Stimulated activated CD4-positive, alpha-beta T cell treated with anti-CD3 and anti-CD28 coated beads, Interleukin-1b, Interleukin-23, amount 100 ng/mL, for 24 hours (primary cell): ENCODE measurements at places on chromosomes 6 and 20.

DNA sequence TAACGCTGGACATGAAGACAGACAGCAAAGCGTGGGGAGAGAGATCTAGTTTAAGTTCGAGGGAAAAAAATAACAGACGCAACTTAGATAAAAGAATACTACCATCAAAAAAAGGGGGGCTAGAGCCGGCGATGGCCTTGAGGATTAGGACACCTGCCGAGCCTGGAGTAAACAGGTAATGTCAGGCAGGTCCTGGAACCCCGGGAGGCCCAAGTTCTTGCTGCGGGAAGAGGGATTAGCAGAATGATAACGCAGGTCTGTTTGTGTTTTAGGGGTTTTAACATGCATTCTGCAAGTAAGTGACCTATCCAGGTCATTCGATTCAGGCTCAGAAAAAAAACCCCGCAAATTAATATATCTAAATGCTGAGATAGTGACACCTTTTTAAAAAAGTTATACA lies 754 bp upstream of the TMEM170B start:
- DNase-seq = no peak

GRCh38 chr6:139475646-139476045 lies 101.2 kb upstream of the CITED2 start:
- no peak for DNase-seq

DNA sequence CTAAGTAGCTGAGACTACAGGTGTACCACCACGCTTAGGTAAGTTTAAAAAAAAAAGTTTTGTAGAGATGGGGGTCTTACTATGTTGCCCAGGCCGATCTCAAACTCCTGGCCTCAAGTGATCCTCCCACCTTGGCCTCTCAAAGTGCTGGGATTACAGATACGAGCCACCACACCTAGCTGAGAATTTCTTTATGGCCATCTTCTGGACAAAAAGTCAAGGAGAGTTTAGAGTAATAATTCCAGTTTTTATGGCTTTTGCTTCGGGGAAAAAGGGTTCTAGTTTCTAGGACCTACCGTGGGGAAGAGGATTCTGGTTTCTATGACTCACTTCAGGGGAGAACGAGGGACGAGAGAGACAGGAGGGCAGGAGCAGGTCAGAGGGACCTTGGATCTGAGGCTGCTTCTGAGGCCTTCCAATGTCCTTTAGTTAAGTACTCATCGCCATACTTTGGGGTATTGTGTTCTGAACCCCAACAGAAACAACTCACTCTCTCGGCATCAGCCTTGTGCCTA lies 69.3 kb upstream of the IER3 start:
- no peak for DNase-seq

DNA sequence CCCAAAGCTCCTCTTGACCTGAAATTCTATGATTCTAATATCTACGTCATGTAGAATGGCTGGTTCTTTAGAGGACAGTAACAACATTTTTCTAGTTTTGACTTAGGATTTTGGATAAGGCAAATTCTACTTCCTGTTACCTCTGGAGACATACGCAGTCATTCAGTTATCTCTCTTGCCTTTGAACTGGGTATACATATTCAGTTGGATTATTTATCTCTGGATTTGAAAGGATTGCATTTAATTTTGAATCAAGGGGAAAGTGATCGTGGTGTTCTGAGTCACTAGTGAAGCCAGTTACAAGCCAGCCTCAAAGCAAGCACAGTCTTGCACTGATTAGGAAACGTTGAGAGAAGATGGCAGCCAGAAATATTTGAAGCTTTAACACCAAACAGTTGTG lies 35.3 kb upstream of the BCAS1 start:
- no peak for DNase-seq

DNA sequence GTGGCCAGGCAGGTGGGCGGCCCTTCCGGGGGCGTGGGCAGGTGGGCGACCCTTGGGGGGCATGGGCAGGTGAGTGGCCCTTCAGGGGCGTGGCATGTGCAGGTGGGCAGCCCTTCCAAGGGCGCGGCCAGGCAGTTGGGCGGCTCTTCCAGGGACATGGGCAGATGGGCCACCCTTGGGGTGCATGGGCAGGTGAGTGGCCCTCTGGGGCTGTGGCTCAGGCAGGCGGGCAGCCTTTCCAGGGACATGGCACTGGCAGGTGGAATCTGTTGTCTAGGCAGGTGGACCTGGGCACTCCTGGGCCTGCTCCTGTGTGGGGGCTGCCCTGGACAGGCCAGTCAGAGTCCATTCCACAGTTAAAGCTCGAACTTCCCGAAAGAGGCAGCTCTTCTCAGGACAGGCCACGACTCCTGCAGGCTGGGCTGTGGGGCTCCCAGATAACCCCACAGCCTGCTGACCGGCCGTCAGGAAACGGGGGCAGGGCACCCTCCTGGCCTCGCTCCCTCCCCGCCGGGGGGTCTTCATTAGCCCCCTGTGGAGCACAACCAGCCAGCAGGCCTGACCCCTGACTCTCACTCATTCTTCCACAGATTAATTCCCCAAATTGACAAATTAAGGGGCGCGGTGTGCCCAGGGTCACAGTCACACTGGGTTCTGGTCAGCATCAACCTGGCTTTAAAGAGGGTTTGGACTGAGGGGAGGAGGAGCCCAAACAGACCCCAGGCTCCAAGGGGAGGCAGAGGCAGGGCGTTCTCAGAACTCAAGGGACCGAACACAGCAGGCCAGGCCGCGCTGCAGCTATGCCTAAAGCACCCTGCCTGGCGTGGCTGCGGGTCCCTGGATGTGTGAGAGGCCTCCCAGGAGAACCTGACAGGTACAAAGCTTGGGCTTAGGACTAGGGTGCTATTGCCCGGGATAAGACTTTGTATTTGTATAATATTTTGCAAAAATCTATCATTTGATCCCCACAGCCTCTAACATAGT lies 130.0 kb downstream of the DLL1 start:
- DNase-seq = no peak

GRCh38 chr20:50589548-50590347 lies 79.6 kb downstream of the PTPN1 start:
- DNase-seq = no peak

GRCh38 chr20:61126369-61127195 lies 125.5 kb upstream of the CDH4 start:
- no peak for DNase-seq

- no peak for DNase-seq
Measured at GRCh38 chr6:99836471-99836870, 157.6 kb downstream of the MCHR2 start.

DNA sequence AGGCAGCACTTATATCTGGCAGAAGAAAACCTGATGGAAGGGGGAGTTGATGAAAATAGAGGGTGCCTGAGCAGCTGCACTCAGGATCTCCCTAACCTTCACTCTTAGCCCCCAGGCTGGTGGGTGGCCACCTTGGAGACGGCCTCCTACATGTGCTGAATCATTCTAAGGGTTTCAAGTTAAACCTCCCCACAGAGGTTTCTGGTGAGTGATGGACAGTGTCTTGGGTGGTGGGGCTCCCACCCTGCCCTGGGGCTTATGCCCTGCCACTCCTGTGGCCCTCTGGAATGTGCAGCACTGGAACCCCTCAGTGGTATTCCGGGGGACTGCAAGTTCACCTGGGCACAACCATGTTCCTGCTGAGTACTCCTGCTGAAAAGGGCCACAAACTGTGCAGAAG lies 357.2 kb downstream of the CD83 start:
- no peak for DNase-seq

GRCh38 chr20:63980806-63981728 lies at the start of gene PRPF6:
PRPF6 (plus strand) TSS chr20:63981132; CDS start chr20:63981246, 114 bp downstream.
- DNase-seq = peak; percentile 91

- no peak for DNase-seq
Measured at GRCh38 chr6:125201961-125202729, 48.6 kb downstream of the TPD52L1 start.

GRCh38 chr6:80366714-80367113 lies 260.2 kb downstream of the BCKDHB start:
- no peak for DNase-seq

DNA sequence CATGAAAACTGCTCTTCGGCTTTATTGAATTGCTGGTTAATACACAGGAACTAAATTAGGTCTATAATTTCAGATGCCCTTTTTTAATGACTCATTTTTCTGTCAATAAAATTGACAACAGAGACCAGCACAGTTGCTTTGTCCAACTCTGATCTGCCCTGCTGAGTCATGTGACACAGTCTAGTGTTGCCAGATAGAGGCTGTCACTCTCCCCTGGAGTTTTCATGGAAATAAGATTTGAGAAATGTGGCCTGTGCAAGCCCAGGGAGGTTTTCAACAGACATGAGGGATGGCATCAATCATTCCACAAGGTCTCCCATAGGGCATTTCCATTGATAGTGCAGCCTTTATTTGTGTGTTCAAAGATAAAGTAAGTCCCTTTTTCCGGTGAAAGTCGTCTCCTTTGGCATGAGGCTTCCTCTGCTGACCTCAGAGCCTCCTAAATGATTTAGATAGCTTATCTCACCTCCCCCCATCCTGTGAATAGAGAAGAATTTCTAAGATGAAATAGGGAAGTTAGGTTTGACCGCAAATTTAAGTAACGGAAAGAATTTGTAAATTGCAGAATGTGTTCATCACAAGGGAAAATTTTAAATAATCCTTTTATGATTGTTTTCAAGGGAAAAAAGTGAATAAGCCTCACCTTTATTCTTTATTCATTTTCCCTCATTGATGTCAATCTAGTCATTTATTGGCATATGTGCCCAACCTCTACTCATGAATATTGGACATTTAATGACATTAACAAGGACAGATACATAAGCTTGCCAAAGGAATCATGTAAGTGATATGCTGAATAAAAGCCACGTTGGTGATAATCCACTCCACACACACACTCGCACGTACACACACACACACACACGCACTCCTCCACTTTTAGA lies 277.7 kb downstream of the ADGB start:
- no peak for DNase-seq

DNA sequence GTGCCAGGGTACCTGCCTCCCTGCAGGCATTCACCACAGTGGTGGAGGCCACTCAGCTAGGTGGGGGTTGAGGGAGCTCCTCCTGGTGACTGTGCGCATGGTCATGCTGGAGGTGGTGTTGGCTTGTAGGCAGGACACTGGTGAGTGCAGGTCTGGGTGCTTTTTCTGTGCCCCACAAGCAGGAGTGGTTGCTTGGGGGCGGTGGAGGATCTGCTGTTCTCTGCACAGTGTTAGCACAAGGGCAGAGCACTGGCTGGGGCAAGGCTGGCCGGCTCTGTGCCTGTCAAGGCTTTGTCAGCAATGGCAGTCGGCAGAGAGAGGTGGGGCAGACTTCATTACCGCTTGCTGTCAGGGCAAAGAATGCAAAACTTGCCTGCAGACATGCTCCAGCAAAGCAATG lies 632.1 kb upstream of the ID4 start:
- no peak for DNase-seq

GRCh38 chr20:48098866-48099265 lies 313.6 kb upstream of the SULF2 start:
- no peak for DNase-seq

- no peak for DNase-seq
Measured at GRCh38 chr6:21971541-21971940, 325.3 kb downstream of the PRL start.

DNA sequence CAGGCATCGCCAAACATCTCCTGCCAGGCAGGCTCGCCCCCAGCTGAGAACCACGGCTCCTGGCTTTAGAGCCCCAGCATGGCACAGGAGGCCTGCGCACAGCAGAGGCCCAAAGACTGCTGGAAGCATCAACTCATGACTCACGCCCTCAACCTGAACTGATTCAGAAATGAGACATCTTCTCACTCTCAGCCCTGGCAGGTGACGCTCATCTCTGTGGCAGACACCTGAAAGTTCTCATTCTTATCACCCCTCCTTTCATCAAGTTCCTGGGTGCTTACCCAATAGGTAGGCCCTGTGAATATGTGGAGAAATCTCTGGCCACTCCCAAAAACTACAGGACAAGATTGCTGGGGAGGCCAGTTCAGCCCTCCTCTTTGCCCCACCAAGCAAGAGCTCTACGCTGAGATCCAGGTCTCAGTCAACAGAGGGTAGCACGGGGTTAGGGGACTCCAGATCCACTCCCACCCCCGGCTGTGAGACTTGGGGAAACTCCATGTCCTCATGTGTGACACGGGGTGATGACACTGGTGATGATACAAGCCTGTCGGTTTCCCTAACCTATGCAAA lies 11.3 kb downstream of the NFATC2 start:
- peak; percentile 45 for DNase-seq

- DNase-seq = no peak
Measured at GRCh38 chr6:38806271-38806670, 91.2 kb downstream of the DNAH8 start.

- DNase-seq = no peak
Measured at GRCh38 chr6:35428421-35429149, 23.6 kb upstream of the FANCE start.

- DNase-seq = no peak
Measured at GRCh38 chr6:57342148-57342669, 24.8 kb downstream of the PRIM2 start.

- DNase-seq = no peak
Measured at GRCh38 chr6:144617191-144617590, 332.1 kb downstream of the UTRN start.

GRCh38 chr6:53768636-53769035 lies 26.2 kb upstream of the LRRC1 start:
- DNase-seq = no peak

DNA sequence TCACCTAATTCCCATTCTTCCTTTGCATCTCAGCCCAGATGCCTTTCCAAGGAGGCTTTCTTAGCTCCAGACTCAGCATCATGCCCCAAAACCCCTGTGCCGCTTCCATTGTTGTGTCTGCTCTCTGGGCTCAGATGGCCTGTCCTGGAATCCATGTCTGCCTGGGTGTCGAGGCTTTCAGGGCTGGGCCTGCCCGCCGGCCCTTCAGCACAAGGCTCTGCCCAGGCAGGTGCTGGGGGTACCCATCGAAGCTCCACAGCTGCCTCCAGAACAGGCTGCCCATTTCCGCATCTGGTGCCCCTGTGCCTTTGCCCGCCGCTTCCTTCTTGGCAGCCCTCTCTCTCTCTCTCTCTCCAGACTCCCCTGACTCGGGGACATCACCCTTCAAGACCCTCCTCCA lies 1.2 kb downstream of the CPXM1 start:
- DNase-seq = no peak

- DNase-seq = no peak
Measured at GRCh38 chr20:33431797-33432381, 11.7 kb downstream of the SNTA1 start.

- DNase-seq = no peak
Measured at GRCh38 chr6:28203201-28203600, 21.9 kb upstream of the ZSCAN9 start.

GRCh38 chr20:12044969-12045368 lies 127.3 kb downstream of the BTBD3 start:
- DNase-seq = no peak

DNA sequence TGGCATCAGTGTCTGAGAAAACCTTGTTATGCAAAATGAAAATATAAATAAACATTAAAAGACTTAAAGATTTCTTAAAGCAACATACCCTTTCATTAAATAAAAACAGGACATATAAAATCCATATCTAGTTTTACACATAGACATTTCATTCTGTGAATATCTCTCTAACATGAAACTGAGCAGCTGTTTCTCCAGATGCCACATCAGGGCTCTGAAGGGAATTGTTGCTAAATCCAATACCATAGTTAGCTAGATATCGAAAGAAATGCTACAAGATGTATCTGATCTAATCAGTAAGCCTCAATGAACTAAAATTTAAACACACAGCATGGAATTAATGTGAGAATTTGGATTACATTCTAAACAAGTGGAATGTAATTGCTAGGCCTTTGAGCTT lies 74.5 kb downstream of the SAMD5 start:
- no peak for DNase-seq
